ENCODE measurements at places on chromosomes 7 and 10.
A peak's percentile ranks its signal among the peaks of the same experiment; 100 is the strongest.

DNA sequence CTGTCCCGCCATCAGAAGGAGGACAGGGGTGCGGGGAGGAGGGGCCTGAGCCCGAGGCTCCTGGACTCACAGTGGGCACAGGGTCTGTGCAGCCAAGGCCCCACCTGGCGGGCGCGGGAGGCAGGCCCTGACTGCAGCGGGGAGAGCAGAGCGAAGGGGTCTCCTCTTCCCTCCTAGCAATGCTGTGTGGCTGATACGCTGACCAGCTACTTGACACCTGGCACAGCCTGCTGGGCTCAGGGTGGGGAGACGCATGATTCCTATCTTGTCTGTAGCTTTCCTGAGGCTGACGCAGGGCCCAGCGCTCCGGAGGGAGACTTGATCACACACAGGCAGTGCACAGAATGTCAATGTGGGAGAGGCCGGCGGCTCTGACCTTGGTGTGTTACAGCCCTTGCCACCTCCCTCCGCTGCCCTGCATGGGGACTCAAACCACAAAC lies 174.9 kb downstream of the ELFN1 start:
- no peak for DNase-seq

DNA sequence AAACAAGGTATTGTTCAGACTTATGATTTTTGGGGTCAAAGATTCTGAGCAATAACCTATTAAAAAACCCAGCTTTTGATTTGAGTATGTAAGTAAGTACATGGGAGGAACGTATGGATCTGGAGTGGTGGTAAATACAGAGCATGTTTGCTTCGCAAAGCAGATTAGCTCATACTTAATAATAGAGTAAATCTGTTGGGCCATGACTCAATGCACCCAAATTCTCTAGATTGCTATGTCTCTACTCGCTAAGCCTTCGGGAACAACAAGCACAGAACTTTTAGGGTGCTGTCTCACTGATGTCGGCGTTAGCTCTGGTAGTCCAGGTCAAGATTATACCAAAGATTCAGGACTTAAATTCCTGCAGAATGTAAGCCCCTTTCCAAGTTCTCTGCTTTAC lies 807 bp upstream of the MINPP1 start:
- DNase-seq: no peak

DNA sequence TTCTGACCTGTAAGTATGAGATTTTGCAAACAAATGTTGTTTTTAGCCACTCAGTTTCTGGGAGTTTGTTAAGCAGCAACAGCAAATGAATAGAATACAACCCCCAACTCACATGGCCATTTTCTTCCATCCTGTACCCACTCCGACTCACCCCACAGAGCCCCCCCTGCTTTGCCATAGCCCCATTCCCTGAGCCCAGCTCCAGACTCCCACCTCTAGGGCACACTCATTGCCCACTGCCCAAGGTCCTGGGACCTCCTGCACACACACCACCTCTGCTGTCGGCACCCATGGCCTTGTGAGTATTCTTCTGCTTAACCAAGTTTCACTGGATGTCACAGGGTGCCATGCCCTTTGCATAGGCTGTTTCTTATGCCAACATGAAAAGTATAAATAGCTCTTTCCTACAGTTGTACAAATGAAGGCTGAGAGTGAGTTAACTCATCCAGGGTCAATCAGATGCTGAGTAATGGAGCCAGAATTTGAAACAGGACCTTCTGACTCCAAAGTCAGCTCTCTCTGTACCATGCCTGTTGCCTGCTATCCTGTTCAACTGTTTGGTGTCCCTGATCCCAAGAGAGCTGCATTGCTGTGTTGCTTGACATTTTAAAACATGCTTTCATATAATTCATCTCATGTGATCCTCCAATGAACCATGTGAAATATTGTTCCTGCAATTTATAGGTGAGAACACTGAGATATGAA lies 367.8 kb upstream of the ZMIZ1 start:
- no peak for DNase-seq

DNA sequence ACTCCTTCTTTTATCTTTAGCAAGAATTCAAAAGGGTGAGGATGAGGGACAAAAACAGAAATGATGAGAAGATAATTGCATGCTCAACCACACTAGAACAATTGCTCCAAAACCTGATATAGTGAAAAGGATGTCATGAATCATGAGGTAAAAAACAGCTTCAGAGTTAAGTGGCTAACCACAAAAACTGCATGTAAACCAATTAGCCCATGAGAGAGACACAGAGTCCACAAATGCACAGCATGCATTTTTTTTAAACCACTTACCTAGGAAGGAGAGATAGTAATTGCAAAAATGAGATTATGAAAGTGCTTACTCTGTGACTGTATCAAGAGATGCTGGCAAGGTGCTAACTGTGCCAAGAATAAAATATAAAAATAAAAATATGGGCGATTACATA lies 132.9 kb downstream of the MBL2 start:
- DNase-seq: peak; percentile 2

DNA sequence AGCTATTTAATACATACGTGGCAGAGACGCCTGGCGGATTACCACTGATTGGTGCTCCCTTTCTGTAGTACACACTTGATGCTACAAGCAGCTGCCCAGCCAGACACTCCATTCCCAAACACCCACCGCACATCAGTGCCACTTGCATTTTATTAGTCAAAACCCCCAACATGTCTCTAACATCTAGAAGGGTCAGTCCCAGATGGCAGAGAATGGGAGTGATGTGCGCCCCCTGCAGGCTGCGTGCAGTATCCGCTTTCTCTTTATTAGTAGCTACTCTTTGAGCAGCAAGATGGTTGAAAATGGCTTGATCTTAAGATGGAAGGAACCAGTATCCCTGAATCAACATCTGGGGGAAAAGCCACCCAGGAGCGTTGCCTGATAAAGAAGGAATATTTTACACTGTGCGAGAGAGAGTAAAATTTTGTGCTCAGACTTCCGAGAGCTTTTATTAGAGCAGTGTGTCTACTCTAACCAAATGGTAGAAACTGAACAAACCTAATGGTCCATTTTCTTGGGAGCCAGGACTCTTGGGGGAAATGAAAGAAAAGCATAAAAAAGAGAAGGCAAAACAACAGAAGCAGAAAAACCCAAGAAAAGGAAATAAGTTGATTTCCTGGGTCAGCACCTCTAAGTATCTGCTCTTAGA lies 78.3 kb downstream of the ST8SIA6 start:
- DNase-seq: no peak
